Right ventricle myocardium superior (tissue), 1 donor: ENCODE measurements at places on chromosomes 6 and 20. TPM values are rescaled to one million over a fixed set of nuclear protein-coding genes. Genes with fewer than 3 reads are reported as not detected.

- no peak for DNase-seq
Measured at GRCh38 chr6:49866485-49866943, at the start of gene CRISP1. Gene CRISP1, minus strand, starts transcription at chr6:49866535. Its CDS starts 9,135 bp downstream, at chr6:49857400.

- DNase-seq: no peak
Measured at GRCh38 chr6:28726569-28727309, 197.0 kb downstream of the TRIM27 start.

DNA sequence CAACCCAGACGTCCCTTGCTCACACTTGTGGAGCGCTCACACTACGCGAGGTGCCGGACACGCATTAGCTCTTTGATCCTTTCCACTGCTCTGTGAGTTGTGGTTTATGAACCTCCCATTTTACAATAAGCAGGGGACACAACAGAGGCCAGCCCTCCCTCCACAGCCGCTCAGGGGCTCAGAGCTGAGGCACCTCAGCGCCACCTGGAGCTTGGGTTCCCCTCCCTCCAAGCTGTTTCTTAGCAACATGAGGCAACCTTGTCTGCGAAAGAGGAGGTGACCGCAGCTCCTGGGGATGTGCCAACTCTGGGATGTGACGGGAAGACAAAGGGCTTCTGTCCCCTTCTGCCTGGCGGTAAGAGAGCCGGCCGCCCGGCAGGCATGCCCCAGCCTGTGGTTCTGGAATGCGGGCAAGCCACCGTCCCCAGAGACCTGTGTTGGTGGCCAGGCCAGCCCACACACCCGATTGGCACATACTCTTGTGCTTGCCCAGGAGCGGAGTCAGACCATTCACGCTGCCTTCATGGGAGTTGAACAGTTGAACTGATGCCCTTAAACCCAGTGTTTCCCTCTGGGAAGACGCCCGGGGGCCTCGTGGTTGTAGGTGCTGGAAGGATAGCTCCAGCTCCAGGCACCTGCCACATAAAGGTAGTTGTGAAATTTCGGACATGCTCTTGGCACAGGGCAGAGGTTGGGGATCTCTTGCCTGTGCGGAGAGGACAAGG lies 44.5 kb downstream of the RBM38 start:
- peak; percentile 77 for DNase-seq

- no peak for DNase-seq
Measured at GRCh38 chr6:53532061-53532797, 12.7 kb downstream of the GCLC start.

- DNase-seq: no peak
Measured at GRCh38 chr6:15341311-15342001, 95.6 kb downstream of the JARID2 start.

GRCh38 chr6:127939442-127940066 lies 38.7 kb upstream of the THEMIS start:
- no peak for DNase-seq

GRCh38 chr6:33959661-33960344 lies 156.0 kb upstream of the MLN start:
- no peak for DNase-seq

DNA sequence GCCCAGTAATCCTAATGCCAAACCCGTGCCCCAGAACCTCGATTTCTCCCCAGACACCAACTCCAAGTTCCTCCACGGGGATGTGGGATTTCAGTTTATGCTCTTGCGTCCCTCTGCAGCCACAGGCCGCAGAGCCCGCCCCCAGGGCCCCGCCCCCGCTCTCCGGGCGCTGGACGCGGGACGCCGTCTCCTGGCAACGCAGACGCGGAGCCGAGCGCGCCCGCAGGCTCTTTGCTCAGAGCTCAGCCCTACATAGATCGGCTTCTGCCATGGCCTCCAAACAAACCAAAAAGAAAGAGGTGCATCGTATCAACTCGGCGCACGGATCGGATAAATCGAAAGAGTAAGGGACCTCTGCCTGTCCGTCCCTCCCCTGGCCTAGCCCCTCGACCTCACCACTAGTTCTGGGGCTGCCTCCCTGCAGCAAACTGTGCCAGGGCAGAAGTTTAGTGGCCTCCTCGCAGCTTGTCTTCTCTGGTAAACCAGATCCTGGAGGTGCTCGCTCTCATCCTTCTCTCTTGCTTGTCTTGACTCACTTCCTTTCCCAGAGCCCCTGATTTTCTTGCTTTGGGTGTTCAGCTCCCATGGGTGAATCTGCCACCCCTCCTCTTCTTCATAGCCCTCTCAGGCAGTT lies at the start of gene ADGB:
Gene ADGB, plus strand, starts transcription at position 201 of the 634 bp plus-strand sequence. Its CDS starts 69 bp downstream, at position 270.
- DNase-seq: peak; percentile 84

- no peak for DNase-seq
Measured at GRCh38 chr6:90939906-90940305, 353.0 kb upstream of the MAP3K7 start.

The GTF2H4 gene
- total RNA-seq: 23.6 TPM

The MYB gene
- total RNA-seq: 0.22 TPM

The CDH26 gene
- total RNA-seq: 1.6 TPM

The SLC26A8 gene
- not detected for total RNA-seq

The ATP5F1E gene
- 143 TPM for total RNA-seq

The PET117 gene
- total RNA-seq: 12.0 TPM
